ENCODE measurements at places on chromosomes 4 and X.

DNA sequence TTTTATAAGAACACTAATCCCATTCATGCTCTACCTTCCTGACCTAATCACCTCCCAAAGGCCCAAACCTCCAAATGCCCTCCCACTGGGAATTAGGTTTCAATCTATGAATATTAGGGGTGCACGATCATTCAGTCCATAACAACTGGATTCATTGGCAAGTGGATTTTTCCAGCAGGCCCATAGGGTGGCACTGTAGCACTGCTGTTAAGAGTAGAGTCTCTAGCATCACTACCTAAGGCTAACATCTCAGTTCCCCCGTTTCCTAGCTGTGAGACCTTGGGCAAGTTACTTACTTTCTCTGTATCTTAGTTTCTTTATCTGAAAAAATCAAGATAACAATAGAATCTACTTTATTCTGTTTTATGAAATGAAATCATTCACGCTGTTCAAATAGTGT is 315.8 kb downstream of the STIM2 start:
- peak; percentile 1 for DNase-seq

DNA sequence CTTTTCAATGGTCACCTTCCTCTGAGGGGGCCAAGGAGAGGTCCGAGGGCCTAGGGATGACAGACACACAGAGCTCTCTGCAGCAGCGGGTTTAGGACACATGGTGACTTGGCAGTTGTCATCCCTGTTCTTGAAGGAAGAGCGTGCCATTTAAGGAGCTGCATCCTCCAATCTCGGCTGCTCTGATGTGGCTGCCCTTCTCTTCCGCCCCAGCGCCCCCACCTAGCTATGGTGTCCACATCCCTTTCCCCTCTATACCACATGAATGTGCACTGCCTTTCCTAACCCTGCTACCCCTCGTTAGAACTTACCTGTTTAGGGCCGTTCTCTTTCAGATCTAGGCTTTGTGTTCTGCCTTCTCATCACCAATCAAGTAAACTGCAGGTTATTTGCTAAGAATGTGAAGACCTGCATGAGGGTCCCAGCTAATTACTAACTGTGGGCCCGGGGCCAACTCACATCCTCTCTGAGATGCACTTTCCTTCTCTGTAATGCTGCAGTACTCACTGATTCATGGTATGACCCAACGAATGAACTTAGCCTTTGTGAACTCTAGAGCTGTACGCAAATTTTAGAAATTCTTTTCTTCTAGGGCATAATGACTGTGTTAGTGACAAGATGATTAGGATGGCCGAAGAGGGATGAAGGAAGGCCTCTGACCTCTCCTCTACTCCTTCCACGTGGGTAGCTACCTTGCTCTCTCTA is 38.2 kb downstream of the CHST7 start:
- DNase-seq, result no peak

GRCh38 chr4:41468122-41468521 is 69.8 kb upstream of the LIMCH1 start:
- DNase-seq, result no peak

GRCh38 chrX:50202539-50202938 is 1.7 kb upstream of the AKAP4 start:
- no peak for DNase-seq

DNA sequence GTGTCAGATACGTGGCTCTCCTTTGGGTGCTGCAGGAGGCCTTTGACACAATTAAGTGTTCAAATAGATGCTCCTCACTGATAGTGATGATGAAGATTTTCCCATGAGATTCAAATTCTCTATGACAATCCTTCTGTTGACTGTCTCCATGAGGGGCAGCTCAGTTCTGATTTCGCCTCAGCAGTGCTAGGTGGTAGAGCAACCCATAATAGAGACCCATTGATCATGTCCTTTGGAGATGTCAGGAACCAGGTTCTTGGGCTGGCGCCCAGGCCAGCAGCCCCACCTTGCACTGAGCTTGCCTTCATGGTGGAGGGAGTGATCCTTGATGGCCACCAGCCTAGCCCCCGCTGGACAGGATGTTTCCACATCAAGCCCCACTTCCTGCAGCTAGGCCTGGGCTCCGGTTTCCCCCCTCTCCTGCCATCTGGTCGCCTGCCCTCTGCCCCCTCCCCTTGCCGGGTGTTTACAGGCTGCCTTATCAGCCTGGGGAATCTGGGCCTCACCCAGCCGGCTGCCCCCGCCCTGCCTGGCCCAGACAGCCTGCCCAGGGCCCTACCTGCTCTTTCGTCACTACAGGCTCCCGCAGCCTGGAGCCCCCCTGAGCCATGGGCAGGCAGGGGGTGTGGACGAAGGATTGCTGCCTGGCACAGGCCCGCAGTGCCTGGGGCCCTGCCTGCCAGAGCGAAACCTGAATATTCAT is 12.6 kb downstream of the ELF4 start:
- DNase-seq, result no peak

- DNase-seq, result no peak
Measured at GRCh38 chrX:109749207-109749606, 16.1 kb upstream of the ACSL4 start.

DNA sequence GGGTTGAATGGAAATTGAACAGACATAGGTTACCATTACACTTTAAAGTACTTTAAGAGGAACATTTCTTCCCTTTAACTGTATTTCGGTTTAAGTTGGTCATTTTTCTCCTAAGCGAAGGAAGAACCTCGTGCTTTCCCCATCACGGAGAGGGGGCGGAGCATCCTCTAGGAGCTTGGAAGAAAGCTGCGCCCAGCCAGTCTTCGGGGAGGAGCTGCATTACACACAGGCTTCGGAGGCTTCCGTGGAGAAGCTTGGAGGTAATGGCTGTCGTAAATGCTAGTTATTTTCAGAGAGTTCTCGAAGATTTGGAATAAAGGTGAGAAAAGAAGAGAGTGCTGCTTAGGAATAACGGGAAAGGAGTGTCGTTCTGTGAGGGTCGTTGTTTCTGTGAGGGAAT is at the start of gene PWWP3B:
PWWP3B (plus strand) TSS at position 199 of the 400 bp plus-strand sequence. CDS start 37,128 bp downstream, outside the sequence.
- DNase-seq, result no peak

DNA sequence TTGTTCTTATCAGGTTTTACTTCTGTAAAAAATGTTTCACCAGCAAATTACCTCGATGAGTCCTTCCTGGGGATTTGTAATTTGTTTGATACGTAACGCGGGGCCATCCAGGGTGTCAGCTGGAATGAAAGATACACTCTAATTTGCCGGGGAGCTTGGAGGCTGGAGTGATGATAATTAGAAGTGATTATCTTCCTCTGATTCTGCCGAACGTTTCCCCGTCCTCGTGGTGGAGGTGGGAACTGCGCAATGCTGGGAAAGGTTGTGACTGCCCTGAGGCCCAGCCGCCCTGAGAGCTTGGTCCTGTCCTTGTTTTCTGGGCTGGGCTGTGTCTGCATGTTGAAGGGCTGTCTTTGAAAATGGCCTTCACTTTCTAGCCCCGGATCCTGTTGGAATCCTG is 48.0 kb downstream of the SORCS2 start:
- no peak for DNase-seq

- no peak for DNase-seq
Measured at GRCh38 chr4:96390404-96390803, 550.5 kb downstream of the PDHA2 start.

DNA sequence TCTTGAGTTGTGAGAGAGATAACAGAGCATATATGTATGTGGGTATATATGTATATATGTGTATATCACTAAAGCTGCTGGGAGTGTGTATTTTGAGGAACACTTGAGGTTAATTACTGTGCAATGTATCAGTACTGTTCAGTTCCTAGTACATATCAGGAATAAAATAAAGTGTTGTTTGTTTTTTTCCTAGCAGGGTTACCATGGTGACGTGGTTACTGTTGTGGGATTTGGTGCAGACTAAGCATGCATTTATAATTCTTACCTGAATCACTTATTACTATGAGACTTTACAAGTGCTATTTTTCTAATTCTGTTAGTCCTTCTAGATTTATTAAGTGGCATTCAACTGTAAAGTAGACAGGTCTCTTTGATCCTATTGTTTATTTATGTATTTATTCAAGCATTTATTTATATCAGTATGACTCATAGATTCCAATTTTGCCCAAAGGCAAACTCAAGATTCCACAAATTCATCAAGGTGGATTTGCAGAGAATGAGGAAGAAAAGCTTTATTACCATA is 26.9 kb upstream of the BEX4 start:
- no peak for DNase-seq

- no peak for DNase-seq
Measured at GRCh38 chr4:156642161-156642560, 329.4 kb downstream of the PDGFC start.

GRCh38 chr4:25817059-25817681 is 45.6 kb downstream of the SEL1L3 start:
- no peak for DNase-seq

DNA sequence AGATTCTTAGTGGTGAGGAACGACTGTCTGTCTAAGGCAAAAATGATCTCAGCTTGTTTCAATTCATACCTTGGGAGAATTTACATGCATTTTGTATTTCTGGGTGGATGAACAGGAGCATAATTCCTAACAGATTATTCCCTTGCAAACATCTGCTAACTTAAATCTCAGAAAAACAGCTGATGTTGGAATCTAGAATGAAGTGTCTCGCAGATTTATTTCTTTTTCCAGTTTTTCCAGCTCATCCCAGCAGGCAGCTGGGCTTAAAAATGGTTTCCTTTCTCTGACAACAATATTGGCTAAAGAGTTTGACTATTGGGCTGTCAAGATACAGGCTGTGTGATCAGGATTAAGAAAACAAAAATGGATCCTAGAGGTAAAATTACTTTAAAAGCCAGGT is 1.1 kb downstream of the LNX1 start:
- no peak for DNase-seq

DNA sequence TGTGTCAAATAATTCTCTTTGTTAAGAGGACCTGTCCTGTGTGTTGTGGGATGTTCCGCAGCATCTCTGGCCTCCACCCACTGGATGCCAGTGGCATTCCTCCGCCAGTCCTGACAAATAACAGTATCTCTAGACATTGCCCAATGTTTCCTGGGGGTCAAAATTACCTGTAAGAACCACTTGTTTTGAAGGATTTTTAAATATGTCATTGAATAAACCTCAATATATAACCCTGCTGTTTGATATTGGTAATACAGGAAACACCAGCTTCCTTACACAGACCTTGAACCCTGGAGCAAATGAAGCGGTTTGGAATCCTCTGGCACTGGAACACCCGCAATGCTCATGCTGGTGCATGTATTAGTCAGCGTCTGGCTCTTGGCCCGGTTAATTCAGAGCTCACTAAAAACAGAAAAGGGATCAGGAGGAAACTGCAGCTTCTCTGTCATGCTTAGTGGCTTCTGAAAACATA is 101.3 kb downstream of the TBL1X start:
- DNase-seq, result no peak

- DNase-seq, result peak; percentile 23
Measured at GRCh38 chr4:67499799-67500198, 45.5 kb downstream of the CENPC start.

DNA sequence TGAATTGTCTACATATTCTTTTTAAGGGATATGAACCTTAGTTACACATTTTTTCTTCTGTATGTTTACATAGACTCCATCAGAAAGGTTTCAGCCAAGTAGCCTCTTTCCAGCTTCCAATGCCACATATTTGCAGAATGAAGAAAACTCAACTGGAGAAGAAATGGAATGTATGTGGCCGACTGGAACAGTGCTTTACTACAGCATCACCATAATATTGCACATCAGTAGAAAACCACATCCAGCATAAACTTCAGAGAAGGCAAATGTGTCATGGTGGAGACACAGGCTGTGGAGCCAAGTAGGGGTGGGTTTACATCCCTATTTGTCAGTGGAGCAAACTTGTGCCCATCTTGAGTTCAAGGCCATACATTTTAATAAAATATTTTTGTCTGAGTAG is 204.8 kb upstream of the LDB2 start:
- no peak for DNase-seq

DNA sequence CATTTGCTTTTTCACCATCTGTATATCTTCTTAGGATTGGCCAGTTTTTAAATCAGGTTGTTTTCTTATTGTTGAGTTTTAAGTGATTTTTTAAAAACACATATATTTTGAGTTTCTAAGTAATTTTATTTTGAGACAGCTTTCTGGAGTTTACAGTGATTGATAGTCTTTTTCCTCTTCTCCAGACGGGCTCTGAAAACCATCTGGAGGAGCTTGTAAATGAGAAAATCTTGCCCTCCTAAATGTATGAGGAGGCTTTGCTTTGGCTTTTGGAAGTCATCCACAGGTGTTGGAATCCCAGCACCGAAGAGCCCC is 160.2 kb downstream of the SOWAHB start:
- no peak for DNase-seq

GRCh38 chrX:24525455-24525854 is 60.4 kb downstream of the PDK3 start:
- no peak for DNase-seq

DNA sequence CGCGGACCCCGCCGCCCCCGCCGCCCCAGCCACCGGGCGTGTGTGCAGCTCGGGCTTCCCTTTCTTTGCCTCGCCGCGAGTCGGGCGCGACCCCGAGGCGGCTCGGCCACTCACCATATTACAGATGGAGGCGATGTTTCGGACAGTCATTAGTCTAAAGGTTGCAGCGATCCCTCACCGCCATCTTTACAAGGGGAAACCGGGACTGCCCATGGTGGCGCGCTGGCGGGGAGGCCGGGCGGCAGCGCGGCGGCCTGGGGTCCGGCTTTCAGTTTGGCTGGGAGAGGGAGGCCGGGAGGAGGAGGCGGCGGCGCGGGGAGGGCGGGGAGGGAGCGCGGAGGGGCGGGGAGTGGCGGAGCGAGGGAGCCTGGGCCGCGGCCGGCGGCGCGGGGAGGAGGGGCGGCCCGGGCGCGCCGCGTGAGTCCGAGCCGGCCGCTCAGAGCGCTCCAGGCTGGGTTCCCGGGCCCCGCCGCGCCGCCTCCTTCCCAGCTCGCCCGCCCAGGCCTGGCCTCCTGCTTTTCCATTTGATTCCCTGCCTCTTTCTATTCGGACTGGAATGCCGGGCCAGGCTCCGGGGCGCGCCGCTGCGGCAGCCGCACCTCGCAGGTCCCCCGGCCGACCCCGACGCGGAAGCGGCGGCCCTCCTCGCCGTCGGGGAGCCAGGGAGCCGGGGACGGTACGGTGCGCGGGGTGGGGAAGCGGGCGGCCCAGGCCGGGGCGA is at the start of gene USP46:
USP46 (minus strand) TSS at position 301 of the 721 bp plus-strand sequence; CDS start at position 150, 151 bp downstream.
- peak; percentile 50 for DNase-seq

DNA sequence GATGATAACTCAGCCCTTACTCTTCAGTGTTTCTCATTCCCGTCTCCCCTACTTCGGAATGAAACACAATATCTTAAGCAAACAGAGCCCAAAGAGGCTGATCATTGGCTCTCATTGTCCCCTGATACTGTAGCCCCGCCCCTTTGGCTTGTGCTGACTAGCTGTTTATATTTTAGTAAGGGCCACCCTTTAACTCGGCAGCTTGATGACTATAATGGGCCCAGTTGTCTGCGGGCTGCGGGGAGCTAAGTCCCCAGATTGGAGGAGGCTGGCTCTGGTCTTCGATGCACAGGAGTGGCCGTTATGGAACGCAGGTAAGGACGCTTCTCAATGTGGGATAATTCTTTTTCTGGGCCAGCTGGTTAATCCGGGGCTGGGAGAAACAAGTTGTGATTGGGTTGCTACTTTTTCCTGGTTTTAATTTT is at the start of gene TRIM2:
TRIM2 (plus strand) TSS at position 197 of the 425 bp plus-strand sequence; CDS start at position 285, 88 bp downstream.
- DNase-seq, result no peak

Data from inflammatory macrophage treated with lipopolysaccharide for 1 hour (primary cell).